ENCODE measurements at places on chromosomes 6 and 20. TPM values are rescaled to one million over a fixed set of nuclear protein-coding genes. Genes with fewer than 3 reads are reported as not detected.

DNA sequence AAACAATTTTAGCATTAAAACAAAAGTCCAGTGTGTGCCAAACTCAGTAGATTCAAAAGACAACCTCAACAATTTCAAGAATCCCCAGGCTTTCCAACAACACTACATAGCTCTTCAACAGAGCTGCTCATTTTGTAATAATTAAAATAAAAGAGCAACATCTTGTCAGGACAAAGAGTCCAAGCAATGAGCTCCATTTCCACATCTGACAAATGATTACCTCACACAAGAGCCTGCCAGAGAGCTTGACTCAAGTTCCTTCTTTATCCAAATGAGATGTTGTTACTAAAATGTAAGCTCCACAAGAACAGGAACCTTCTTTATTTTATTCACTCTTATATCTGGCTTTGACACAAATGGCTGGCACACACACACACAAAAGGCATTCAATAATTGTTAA, 449.8 kb downstream of the HACE1 start:
- no peak for DNase-seq

GRCh38 chr6:129490521-129491255, 219.3 kb downstream of the ARHGAP18 start:
- DNase-seq, result no peak

DNA sequence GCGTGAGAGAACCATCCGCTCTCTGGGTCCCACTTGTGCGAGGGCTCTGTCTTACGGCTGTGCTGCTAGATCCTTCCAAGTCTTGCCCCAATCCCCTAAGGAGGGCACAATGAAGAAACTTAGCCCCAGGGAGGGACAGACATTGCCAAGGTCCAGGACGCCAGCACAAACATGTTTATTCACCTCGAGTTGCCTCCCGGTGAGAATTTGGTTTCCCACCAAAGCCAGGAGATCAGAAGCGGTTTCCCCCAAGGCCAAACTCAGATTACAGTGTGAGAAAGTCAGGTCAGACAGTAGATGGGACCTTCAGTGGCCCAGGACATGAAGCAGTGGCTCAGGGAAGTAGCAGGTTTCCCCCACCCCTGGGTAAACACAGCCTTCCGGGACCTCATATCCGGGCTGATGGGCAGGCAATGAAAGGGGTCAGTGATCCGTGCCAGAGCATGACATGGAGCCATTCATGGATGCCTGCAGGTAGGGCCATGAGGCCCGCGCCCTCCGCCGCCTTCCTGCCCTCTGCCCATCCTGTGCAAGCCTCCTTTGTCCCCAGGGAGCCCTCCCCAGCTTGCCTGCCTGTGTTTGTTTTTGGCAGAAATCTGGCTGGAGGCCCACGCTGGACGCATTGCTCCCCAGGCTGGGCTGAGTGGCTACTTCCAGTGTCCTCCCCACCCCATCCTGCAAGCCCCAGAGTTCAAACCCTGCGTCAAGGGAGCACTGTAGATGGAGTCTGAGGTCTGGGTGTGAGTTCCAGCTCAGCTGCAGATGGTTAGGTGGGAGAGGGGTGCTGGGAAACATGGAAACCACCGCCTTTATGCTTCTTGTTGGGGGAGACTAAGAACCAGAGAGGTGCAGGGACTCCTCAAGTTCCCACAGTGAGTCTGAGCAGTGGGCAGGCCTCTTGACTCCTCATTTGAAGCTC, 2.0 kb downstream of the BPIFB2 start:
- DNase-seq, result no peak

DNA sequence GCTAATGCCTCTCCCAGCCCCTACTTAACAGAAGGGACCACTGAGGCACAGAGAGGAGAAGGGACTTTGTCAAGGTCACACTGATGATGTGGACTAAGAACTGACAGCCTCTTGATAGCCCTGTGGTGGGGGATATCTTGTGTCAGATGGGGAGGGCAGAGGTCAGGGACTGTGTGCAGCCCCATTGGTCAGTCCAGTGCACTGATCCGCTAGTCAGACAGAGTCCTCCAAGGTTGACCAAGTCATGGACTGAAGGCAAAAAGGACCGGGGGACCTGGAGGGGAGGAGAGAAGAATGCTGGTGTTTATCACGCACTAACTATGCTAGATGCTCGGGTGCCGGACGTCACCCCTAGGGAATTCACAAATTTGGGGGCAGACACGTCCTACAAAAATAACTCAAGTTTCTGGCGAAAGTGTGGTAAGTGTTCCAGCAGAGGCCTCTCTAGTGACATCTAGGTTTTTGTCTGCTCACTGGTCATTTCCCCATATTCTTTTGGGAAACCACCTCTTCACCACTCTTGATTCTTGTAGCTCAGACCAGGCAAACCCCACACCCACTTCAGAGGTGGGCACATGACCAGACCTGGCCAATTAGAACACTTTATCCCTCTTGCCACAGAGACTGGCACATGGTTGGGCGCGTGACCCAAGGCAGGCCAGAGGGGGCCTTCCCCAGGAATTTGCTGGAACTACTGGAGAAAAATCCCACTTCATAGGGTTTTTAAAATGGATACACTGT, 21.0 kb downstream of the TCF15 start:
- no peak for DNase-seq

GRCh38 chr20:18845017-18845416, 31.4 kb downstream of the SCP2D1 start:
- DNase-seq, result no peak

GRCh38 chr6:157229132-157229618, 94.1 kb downstream of the TMEM242 start:
- DNase-seq, result no peak

- DNase-seq, result peak; percentile 95
These were observed at the start of gene PDRG1 for GRCh38 chr20:31951530-31952453. Gene PDRG1, minus strand, starts transcription at chr20:31952046. Its CDS starts 85 bp downstream, at chr20:31951961.

- no peak for DNase-seq
These were observed 39.8 kb upstream of the HBS1L start for GRCh38 chr6:135094403-135094821.

DNA sequence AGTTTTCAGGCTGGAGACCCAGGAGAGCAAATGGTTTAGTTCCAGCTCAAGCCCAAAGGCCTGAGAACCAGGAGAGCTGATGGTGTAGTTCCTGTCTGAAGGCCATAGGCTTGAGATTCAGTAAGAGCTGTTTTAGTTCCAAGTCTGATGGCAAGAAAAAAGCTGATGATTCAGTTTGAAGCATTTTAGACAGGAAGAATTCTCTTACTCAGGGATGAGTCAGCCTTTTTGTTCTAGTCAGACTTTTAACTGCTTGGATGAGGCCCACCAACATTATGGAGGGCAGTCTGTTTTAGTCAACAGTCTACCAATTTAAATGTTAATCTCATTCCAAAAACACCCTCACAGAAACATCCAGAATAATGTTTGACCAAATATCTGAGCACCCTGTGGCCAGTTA, 2.5 kb downstream of the ZSCAN26 start:
- DNase-seq, result no peak

- DNase-seq, result no peak
These were observed 12.8 kb downstream of the NFATC2 start for GRCh38 chr20:51529758-51530157.

GRCh38 chr20:32569380-32570305, 15.5 kb downstream of the NOL4L start:
- no peak for DNase-seq

GRCh38 chr20:24646321-24646720, 176.9 kb downstream of the SYNDIG1 start:
- DNase-seq, result no peak

GRCh38 chr6:158752613-158753012, 66.6 kb downstream of the EZR start:
- DNase-seq, result no peak

GRCh38 chr20:36314734-36315544, 8.8 kb downstream of the DLGAP4 start:
- DNase-seq, result no peak

- DNase-seq, result no peak
These were observed 366.4 kb downstream of the PAX1 start for GRCh38 chr20:22071841-22072240.

DNA sequence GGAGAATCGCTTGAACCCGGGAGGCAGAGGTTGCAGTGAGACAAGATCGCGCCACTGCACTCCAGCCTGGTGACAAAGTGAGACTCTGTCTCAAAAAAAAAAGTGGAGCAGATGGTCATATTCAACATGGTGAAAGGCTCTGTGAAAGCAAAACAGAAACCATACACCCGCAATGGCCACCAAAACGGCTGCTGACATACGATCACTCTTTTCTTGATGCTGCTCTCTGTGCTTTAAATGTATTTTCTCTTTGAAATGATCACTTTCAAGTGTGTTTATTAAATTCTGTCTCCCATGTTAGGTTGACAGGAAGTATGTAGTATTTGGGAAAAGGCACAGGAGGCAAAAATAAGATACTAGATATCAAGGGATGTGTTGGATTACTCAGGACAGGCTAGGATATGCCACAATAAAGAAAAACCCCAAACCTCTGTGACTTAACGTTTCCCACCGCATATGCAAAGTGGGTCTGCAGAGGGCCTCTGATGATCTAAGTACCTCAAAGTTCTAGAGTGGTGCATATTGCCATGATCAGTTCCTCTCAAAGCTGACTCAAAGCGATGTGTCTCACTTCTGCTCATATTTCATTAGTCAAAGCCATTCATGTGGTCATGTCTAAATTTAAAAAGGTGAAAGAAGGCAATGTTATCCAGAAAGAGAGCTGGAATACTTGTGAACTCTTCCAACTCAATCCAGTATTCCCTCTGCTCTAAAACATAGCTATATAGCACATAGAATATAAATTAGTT, 155.1 kb upstream of the SOX4 start:
- no peak for DNase-seq

- no peak for DNase-seq
These were observed 157.6 kb downstream of the ARHGAP18 start for GRCh38 chr6:129552413-129552812.

DNA sequence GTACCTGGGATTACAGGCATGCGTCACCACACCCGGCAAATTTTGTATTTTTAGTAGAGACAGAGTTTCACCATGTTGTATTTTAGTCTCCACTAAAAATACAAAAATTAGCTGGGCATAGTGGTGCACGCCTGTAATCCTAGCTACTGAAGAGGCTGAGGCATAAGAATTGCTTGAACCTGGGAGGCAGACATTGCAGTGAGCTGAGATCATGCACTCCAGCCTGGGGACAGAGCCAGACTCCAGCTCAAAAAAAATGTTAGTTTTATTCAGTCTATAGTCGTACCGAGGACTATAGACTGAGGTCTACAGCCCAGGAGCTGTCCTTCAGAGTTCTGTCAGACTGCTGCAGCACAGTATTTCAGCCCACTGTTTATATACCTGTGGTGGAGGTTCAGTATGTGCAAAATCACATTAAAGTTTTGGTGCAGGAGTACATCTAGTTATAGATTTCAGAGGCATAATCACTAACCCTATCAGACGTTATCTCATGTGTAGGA, 3.6 kb upstream of the CASP8AP2 start:
- DNase-seq, result no peak

- no peak for DNase-seq
These were observed 177.0 kb downstream of the FOXC1 start for GRCh38 chr6:1786455-1787453.

DNA sequence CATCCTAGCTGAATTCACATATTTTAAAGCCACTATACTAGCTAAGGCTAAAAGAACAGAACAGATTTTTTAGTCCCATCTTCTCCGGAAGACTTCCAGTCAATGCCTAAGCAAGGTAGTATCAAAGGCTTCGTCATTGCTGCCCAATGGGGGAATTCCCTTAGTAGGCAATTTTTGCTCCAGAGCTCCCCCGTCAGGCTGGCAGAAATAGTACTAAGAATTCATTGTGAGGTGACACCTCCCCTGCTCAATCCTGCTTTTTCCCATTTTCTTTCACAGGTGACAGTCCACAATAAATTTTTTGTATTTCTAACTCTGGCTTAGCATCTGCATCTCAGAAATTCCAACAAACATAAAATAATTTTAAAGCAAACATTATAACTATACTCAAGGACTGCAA, 52.8 kb upstream of the SRSF6 start:
- DNase-seq, result no peak

DNA sequence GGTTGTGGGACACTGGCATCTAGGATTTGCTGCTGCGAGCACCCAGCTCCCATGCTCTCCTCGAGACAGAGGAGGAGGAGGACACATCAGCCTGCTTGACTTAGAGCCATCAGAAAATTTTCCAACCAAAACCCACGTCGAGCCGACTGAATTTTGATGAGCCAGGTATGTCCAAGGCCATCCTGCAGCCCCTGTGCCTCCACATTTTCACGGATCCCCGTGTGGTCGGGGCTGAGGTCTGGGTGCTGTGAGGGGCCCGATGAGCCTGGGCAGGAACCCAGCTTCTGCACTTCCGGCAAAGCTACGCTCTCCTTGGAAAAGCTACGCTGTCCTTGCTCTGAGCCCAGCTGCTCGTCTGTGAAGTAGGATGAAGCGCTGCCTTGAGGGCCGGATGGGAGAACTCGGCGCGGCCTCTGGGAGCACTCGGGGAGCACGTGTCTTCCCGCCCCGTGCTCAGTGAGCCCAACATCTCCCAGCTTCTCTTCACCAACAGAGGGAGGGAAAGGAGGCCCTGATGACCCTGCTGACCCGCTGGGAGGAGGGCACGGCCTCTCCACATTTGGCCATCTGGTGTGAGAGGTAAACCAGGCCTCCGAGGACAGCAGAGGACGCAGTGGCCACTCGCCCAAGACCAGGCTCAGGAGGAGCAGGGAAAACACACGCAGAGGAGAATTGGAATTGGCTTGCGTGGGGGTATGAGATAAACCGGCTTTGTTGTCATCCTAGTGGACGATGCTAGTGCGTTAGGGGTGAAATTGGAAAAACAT, 33.9 kb downstream of the PSMG4 start:
- DNase-seq, result no peak

DNA sequence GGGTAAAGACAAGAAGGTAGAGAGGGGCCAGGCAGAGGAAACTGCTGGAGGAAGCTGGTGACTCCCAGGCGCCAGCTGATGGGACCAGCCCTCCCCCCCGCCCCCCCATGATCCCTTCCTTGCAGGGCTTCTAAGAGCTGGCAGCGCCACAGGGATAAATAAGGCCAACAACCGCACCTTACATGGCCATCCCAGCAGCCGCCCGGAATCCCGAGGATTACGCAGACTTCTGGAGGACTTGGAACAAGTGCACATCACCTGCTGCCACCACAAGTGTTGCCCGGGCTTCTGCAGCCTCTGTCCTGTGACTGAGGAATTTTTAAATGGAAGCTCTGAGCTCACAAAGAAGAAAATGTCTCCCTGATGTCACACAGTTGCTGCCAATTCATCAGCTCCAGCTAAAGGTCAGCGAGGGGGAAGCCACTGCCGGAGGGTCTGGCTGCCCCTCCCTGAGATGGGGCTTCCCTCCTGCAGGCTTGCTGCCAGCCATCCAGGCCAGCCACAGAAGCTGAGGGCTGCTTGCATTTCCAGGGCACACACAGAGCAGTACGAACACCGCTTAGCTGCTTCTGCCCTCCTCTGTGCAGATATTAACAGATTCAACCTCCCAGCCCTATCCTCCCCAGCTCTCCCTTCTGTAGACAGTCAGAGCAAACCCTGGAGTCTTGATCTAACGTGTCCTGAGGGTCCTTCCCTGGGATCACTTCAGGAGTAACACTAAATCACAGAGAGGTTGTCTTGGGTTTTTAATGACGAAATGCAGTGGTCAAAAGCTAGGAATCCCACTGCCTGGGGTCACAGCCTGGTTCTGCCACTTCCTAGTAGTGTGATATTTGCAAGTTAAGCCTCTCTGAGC, 38.6 kb upstream of the PIM1 start:
- peak; percentile 79 for DNase-seq

The SGK2 gene
- total RNA-seq, result 29.8 TPM

The C20orf144 gene
- total RNA-seq, result not detected

The STMND1 gene
- not detected for total RNA-seq

The SPATS1 gene
- not detected for total RNA-seq

The ENPP5 gene
- total RNA-seq, result 12.5 TPM

The RGS17 gene
- total RNA-seq, result 3.3 TPM

The BTN1A1 gene
- not detected for total RNA-seq

The STX11 gene
- total RNA-seq, result 5.8 TPM

The PLAGL1 gene
- 57.3 TPM for total RNA-seq

The MOCS1 gene
- 34.8 TPM for total RNA-seq

The TRMT6 gene
- total RNA-seq, result 19.1 TPM

The DNMT3B gene
- total RNA-seq, result 3.4 TPM

All from ureter (tissue), 1 donor.